Osteoblast (primary cell): ENCODE measurements at places on chromosomes 5 and 9. TPM values are rescaled to one million over a fixed set of nuclear protein-coding genes. Genes with fewer than 3 reads are reported as not detected.
A peak's percentile ranks its signal among the peaks of the same experiment; 100 is the strongest.

- peaks cover 32% of the 10 kb centered on the region for H3K36me3 ChIP-seq
- H3K4me1 ChIP-seq: peaks cover 8% of the 10 kb centered on the region
- H3K27me3 ChIP-seq: no peaks in the 10 kb centered on the region
- H3K4me3 ChIP-seq: no peak overlapping the region
These were observed 15.7 kb downstream of the BDP1 start for GRCh38 chr5:71471193-71471592.

DNA sequence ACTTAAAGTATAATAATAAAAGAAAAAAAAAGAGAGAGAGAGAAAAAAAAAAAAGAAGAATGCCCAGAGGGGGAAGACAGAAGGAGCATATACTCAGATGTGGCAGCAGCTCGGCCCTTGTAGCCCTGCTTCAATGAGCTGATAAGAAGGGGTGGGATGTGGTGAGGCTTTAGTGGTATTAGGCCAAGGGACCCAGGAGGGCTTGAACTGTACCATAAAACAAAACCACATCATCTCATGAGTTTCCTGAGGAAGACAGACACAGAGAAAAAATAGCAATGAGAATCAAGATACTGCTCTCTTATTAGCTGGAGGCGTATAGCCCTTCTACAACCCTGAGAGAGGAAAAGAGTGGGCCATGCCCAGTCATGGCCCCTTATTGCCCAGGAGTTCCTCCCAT lies 72.8 kb downstream of the SLC1A1 start:
- no peak overlapping the region for H3K4me3 ChIP-seq
- no peaks in the 10 kb centered on the region for H3K4me1 ChIP-seq
- H3K27me3 ChIP-seq: no peaks in the 10 kb centered on the region
- H3K27ac ChIP-seq: no peak overlapping the region

DNA sequence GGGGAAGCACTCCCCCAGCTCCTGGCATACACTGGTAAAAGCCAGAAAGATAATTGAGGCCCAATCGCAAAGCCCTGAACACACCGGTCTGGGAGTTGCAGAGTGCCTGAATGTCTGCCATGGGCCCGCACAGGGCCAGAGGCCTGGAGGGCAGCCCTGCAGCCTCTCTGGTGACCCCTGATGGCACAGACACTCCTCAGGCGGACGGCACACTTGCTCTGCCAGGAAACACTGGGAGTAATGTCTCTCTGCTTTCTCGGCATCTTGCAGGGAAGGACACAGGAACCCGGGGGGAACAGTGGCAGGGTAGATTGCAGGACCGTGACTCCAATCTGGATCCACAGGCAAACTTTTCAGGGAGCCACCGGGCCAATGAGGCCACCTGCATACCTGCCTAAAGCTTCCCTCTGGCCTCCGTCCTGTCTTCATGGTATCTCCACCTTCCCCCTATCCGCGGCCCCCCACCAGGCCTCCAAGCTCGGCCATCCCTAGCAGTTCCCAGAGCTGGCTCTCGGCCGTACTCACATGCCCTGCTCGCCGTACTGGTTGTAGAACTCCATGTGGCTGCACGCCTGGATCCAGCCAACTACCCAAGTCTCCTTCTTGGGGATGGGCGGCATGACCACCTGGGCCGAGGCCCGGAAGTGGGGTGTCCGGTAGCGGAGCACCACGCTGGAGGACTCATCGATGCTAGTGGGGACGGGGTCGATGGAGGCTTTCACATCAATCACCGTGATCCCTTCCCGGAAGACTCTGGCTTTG lies 797 bp downstream of the FAM78A start:
- H3K27ac ChIP-seq: no peak overlapping the region
- H3K27me3 ChIP-seq: peaks cover under 1% of the 10 kb centered on the region
- no peaks in the 10 kb centered on the region for H3K4me1 ChIP-seq
- peak; percentile 83 for DNase-seq

DNA sequence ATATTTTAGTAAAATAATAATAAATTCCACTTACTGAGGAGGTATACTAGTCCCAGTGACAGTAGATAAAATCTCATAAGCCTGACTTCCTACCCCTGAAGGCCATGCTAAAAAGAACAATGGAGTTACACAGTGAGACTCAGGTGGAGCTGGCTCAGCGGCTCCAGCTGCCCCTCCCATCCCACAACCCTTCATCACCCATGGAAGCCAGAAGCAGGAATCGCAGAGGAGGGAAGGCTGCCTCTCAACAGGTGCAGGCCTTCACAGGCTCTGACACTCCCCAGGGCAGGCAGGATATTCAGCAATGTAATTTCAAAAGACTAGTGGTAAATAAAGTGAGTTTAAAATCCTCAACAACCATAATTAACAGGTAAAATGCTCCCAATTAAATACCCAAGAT lies 67.5 kb downstream of the FANCC start:
- no peaks in the 10 kb centered on the region for H3K4me1 ChIP-seq
- no peaks in the 10 kb centered on the region for H3K27me3 ChIP-seq
- no peak for DNase-seq
- H3K4me3 ChIP-seq: no peak overlapping the region

DNA sequence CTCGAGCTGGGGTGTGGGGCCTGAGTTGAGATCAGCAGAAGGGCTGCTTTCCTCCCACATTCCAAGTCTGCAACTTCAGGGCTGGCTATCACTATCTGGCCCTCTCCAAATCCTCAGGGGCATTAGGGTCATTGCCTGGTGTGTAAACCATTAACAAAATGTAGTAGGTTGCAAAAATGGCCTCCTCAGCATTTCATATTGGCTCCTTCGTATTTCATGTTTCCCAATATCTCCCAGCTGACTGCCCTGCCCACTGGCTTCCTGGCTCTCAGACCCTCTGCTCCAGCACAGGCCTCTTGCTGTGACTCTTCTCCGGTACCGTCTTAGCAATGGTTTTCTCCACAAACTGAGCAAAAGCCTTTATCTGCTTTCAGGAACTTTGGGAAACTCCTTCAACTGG lies 113.8 kb downstream of the GADD45G start:
- no peak for DNase-seq
- H3K4me3 ChIP-seq: no peak overlapping the region
- no peaks in the 10 kb centered on the region for H3K36me3 ChIP-seq
- H3K4me1 ChIP-seq: no peaks in the 10 kb centered on the region

CCL21 gene
- not detected in 2 replicates for total RNA-seq

SOHLH1 gene
- not detected in 2 replicates for total RNA-seq

PLAC8L1 gene
- not detected in 2 replicates for total RNA-seq

PCDHB15 gene
- total RNA-seq: 0.88 and 1.1 TPM in 2 replicates
